Stimulated activated CD8-positive, alpha-beta memory T cell treated with anti-CD3 and anti-CD28 coated beads, Interleukin-4, amount 100 ng/mL, for 4 hours (primary cell): ENCODE measurements at places on chromosomes 12 and 14.

- no peak for DNase-seq
Observed at GRCh38 chr14:104388541-104389325, 190.8 kb upstream of the C14orf180 start.

- DNase-seq: no peak
Observed at GRCh38 chr14:97747316-97747715, 950.1 kb downstream of the VRK1 start.

GRCh38 chr12:132593938-132594358 is 16.4 kb downstream of the LRCOL1 start:
- no peak for DNase-seq

GRCh38 chr12:46874642-46875041 is 48.8 kb upstream of the SLC38A4 start:
- DNase-seq: no peak

DNA sequence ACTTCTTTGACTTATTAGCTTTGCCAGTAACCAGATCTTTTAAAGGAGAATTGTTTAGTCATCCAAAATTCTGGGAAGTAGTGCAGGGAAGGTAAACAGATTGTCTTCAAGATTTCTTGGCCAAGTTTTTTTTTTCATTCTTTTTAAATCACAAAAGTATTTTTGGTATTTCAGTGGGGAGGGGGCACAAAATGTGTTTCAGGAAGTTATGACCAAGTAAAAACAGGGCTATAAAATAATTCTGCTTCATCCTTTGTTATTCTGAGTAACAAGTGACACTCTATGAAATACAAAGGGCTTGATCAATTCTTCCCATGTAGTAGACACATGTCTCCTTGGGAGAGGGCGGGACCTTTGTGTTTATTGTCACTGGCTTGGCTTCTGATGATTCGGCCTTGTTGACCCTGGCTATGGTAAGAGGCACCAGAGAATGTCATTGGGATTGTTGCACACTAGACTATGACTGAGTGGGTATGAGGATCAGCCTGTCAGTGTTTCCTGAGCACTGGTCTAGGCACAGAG is 55.4 kb downstream of the SUSD6 start:
- DNase-seq: no peak

GRCh38 chr12:53299101-53299453 is 418 bp upstream of the MYG1 start:
- no peak for DNase-seq

DNA sequence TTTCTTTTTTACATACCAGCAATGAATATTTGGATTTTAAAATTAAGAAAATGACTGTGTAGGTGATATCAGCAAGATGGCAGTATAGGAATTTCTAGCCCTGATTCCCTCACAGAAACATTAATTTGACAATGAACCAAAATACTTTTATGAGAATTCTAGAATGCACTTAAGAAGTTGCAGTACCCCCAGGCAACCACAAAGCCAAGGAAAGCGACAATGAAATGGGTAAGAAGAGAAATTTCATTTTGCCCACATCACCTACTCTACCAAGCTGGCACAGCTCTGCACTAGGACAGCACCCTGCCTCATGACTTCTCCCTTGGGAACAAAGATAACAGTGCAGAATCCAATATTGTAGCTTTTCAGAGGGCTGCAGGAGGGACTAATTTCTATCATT is 6.6 kb downstream of the OR9K2 start:
- no peak for DNase-seq

DNA sequence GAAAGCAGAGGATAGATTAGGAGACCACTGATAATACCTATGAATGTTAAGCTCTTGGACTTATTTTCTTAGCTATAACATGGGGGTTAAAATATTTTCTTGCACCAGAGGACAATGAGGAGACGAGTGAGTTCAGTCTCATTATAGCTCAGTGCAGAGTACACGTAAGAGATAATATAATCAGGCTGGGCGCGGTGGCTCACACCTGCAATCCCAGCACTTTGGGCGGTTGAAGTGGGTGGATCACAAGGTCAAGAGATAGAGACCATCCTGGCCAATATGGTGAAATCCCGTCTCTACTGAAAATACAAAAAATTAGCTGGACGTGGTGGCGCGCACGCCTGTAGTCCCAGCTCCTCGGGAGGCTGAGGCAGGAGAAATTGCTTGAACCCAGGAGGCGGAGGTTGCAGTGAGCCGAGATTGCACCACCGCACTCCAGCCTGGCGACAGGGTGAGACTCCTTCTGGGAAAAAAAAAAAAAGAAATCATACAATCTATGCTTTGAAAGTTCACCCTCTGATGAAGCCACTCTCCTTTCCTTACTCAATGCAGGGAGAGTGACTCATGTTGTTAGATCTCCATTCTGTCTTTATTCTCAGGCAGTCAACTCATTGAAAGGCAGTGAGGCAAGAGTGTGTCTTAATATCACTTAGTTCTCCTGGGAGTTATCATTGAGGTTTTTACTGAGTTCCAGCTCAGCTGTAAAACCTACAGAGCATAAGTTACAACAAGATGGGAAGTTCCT is 134.2 kb downstream of the SYNE2 start:
- DNase-seq: no peak

GRCh38 chr14:88682495-88683114 is 110.1 kb downstream of the EML5 start:
- DNase-seq: no peak

GRCh38 chr12:6277982-6278438 is 32.5 kb upstream of the PLEKHG6 start:
- peak; percentile 5 for DNase-seq

DNA sequence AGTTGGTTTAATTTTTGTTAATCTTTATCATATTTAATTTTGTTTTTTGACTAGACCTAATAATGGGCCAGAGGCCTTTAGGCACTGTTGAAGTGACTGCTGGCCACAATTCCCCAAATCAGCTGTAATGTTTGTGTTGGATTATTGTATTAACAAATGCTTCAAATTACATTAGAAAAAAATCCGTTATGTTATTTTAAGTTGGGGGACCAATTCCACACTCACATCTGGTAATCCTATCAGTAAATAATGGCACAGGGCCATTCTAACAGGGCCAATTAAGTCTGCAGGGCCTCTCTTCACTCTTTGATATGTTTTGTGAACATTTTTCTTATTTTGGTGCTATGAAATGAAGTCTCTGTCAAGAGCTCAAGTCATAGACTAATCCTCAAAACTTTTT is 39.6 kb downstream of the CHST11 start:
- no peak for DNase-seq

- DNase-seq: no peak
Observed at GRCh38 chr14:32896979-32897697, 41.5 kb upstream of the NPAS3 start.

- DNase-seq: no peak
Observed at GRCh38 chr12:101878243-101878821, 952 bp downstream of the DRAM1 start.

DNA sequence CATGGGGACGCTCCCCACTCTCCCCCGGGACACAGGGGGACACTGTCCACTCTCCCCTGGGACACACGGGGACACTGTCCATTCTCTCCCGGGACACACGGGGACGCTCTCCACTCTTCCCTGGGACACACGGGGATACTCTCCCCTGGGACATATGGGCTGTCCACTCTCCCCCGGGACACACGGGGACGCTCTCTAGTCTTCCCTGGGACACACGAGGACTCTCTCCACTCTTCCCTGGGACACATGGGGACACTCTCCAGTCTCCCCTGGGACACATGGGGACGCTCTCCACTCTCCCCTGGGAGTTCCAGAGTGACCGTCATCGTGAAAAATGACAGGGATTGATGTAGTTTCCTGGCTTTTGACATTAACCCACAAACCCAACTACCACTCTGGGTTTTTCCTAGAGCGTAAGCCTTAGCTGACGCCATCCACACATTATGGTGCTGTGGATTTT is 3.0 kb upstream of the P2RX2 start:
- DNase-seq: no peak

GRCh38 chr14:21852061-21852664 is 178.5 kb upstream of the OR4E1 start:
- DNase-seq: peak; percentile 38

GRCh38 chr12:27517961-27518665 is 5.9 kb upstream of the PPFIBP1 start:
- no peak for DNase-seq

DNA sequence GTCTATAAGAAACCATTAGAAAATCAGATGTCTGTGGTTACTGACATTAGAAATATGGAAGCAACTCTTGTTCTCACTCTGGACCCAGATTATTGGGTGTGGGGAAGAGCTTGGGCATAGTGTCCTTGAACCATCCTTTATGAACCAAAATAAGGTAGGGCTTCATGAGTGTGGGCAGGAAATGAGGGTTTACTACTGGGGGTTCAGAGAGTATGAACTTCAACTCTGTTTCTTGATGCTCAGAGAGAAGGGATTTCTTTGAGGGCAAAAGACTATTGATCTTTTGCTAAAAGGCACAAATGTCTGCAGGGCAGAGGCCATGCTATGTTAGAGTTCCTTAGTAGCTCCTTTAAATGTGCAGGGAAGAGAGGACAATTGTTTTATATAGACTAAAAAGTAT is 183.3 kb upstream of the ATP2B1 start:
- DNase-seq: no peak

DNA sequence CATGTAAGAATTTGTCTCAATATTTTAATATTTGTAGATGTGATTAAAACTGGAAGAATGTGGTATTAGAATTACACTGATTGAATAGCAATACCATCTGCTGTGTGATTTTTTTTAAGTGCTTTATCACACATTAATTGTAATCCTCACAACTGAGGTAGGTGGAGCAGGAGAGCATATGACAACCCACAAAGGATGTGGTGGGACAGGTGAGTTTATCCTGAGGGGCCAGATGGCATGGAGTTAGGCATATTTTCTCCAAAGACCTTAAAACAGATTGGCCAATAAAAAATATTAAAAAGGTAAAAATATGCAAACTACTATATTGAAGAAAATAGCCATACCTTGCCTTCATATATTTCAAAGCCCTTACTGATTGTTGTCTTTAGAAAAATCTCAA is 7.8 kb downstream of the LRRC10 start:
- DNase-seq: no peak

DNA sequence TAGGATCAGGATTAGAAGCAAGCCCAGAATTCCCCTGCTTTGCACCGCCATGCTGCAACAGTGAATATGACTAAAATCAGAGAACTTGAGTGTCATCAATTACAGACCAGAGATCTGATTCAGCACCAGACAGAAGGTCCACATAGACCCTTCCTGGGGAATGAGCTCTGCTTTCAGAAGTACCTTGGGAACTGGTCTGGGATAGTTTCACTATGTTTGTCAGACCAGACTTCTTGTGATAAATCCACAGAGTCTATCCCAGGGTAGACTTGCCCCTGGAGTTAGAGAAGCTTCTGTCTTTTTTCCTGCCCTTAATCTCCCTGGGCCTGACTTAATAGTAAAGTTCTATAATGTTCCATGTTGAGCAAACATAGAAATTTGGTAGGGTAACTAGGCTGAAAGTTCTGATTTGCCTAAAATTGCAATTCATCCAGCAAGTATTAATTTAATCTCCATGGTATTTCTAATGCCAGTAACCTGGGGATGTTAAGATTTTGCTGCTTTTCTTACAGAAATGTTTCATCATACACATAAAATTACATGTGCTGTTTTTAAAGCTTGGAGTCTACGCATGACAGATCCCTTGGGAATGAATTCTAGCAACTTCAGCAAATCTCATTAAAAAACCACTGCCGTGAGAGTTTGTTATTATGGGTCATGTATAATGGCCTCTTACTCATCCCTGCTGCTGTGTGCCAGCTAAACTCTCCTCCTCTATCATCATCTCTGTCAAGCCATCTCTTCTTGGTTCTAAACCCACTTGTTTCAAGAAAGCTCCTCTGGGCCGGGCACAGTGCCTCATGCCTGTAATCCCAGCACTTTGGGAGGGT is 61.3 kb upstream of the METAP2 start:
- no peak for DNase-seq

- DNase-seq: no peak
Observed at GRCh38 chr12:27898022-27898421, 74.5 kb downstream of the PTHLH start.

- no peak for DNase-seq
Observed at GRCh38 chr12:95215949-95216348, 1.3 kb downstream of the FGD6 start.

GRCh38 chr12:76158518-76159321 is 74.2 kb upstream of the NAP1L1 start:
- DNase-seq: peak; percentile 43

DNA sequence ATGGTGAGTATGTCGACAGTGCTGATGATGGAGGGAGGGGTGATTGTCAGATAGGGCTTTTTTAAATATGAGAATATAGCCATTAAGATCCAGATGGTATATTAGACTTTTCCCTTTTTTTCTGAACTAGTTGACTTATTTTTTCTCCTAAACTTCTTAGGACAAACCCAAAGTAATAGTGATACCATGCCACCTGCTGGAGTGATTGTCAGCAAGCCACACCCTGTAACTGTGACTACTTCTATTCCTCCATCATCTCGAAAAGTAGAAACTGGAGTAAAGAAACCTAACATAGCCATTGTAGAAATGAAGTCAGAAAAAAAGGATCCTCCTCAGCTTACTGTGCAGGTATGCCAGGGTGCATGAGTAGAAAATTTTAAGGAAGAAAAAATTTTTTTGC is 40.1 kb downstream of the KIAA0586 start:
- no peak for DNase-seq

DNA sequence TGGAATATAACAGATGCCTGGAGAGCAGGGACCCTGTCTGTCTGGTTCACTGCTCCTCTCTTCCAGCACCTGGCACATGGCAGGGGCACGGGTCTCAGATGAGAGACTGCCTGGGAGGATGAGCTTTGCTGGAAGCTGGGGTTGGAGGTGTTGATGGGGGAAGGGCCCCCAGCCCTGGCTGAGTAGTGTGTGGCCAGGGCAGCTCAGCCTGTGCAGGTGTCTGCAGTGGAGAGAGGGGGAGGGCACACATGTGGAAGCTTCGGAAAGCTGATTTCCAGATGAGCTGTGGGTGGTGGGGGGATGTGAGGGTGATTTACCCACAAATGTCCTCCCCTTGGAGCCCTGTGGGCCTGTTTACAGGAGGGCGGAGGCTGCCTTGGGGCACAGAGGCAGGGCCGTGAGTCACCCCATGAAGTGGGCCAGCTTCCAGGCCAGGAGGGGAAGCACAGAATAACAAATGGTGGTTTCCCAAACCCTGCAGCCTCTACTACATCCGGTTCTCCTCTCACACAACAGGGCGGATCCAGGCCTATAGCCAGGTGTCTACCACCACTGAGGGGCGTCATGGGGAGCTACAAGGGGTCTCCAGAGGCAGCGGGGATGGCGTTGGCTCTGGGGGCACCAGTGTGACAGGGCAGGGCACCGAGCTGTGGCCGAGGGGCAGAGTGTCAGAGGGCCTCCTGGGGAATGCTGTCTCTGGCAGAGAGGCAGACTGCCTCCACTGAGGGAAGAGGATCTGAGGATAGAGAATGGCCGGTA is 11.0 kb downstream of the KRT7 start:
- peak; percentile 32 for DNase-seq

GRCh38 chr12:9922429-9922828 is 9.7 kb downstream of the CLEC2A start:
- no peak for DNase-seq

- no peak for DNase-seq
Observed at GRCh38 chr14:20667957-20668356, 16.4 kb upstream of the RNASE4 start.

DNA sequence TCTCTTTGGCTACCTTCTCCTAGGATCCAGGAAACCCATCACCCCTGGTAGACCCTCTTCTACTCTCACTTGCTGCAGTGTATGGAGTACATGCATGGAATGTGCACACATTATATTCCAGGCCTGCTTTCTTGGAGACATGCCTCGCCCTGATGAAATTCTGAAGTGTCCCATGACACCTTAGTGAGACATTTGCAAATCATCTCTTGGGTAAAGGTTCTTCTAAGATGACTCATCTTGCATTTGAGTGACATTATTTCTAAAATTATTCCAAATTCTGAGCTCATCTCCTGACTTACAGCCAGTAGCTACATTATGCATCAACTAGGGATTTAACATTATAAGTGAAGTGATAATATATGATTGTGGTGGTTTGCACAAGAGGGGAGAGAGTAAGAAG is 49.8 kb downstream of the SDR9C7 start:
- DNase-seq: no peak
